ENCODE measurements at places on chromosomes 7 and 10.

- DNase-seq = no peak
These were observed 190.8 kb downstream of the TRIL start for GRCh38 chr7:28767356-28767755.

GRCh38 chr10:119691726-119692125 is 34.1 kb upstream of the INPP5F start:
- no peak for DNase-seq

DNA sequence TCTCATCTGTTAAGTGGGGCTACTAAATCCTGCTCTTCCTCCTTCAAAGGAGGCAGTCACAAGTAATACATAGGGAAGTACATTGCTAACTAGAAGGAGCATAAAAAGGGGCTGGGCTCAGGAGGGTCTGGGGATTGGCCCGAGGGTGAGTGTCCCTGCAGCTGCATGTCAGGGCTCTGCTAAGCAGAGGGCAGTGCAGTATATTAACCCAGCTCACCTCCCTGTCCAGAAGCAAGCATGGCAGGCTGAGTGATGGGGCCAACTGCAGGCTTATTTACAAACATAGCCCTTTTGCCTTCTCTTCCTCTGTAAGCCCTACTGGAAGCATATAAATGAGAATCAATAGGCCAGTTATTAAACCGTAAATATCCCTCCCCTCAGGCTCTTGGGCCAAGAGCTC is 143.2 kb upstream of the PCBD1 start:
- DNase-seq = no peak

GRCh38 chr10:86077271-86077670 is 289.3 kb downstream of the GRID1 start:
- no peak for DNase-seq

- no peak for DNase-seq
These were observed 1226.4 kb downstream of the XPNPEP1 start for GRCh38 chr10:108696792-108697477.

GRCh38 chr7:120920591-120921274 is 29.8 kb upstream of the ING3 start:
- no peak for DNase-seq

GRCh38 chr7:143902332-143902899 is 440 bp upstream of the TCAF1 start:
- DNase-seq = no peak

DNA sequence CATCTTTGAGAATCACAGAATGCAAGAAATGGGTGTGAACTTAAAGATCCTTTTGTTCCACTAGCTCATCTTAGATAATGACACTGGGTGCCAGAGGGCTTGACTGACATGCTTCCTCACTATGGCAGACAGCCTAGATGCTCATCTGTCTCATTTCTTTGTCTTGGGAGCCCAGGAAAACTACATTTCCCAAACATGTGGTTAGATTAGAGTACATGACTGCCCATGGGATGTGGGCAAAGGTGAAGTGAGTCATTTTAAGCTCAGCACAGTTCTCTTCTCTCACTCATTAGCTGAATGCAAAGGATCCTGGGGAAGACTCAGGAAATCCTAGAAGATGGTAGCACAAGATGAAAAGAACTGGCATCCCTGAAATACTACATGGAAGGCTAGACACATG is 32.5 kb upstream of the TBX20 start:
- DNase-seq = no peak

- no peak for DNase-seq
These were observed 845 bp downstream of the CCDC172 start for GRCh38 chr10:116324951-116325635.

DNA sequence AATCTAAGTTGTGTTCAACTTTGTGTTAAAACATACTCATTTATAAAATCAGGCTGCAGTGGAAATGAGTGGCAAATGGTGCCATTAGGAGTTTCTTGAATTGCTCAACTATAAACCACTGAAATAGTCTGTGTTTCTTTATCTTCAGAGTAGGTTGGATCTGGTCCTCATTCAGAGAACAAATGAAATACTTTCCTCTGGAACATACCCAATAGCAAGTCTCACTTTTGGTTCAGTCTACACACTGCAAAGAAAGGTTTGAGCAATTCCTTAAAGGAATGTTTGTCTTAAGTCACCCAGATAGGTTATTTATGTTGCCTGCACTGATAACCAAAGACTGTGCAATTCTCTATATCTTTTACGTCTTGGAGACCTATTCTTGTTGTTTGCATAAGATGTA is 62.5 kb downstream of the ABCB4 start:
- no peak for DNase-seq

GRCh38 chr7:131623154-131623553 is 66.7 kb upstream of the PODXL start:
- no peak for DNase-seq

DNA sequence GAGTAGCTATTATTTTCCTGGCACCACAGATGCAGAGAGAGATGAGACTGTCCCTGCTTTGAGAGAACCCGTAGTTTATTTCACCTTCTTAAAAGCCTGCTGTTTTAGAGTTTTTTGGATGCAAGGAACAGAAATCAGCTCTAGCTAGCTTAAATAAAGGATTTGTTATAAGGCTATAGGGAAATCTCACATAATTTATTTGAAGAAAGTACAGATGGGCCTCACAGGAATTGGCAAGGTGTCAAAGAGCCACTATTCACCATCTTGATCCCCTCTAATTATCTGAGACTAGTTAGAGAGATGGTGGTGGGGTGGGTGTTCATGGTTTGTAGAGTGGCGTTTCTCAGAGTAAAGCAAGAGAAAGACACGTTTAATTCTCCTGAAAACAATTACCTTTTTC is 7.3 kb downstream of the KMT2E start:
- no peak for DNase-seq

DNA sequence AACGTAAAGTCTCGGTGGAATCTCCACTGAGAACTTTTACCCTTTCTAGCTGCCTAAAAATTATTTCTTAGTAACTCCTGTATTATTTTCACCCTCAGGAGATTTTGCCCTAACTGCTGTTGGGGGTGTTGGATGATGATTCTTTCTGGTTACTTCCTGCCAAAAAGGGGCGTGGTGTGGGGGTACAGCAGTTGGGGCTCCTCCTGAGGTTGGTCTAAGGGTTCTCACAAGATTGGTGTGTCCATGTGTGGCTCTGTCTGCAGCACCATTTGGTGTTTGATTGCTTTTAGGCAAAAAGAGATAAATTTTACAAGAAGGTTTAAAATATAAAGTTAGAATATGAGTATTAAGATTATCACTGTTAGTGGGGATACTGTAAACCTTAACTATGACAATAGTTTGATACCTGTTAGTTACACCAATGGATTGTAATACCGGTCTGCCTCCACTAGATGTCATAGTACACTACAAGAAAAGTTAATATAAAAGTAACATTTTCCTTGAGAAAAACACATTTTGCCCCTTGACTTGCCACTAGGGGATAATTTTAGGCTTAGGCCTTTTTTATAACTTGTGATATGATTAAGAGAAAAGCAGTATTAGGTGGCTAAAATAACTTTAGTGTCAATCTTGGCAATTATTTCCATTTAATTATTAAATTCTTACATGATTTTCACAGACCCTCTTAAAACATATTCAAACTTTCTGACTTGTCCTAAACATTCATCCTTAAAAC is 928.7 kb downstream of the IPMK start:
- no peak for DNase-seq

GRCh38 chr10:97127509-97127908 is 58.2 kb downstream of the SLIT1 start:
- DNase-seq = no peak

GRCh38 chr7:29598613-29599012 is 35.0 kb downstream of the PRR15 start:
- DNase-seq = no peak

GRCh38 chr10:3178042-3178441 is 5.5 kb upstream of the PITRM1 start:
- DNase-seq = no peak

- peak; percentile 54 for DNase-seq
These were observed at the start of gene CFAP70 for GRCh38 chr10:73358331-73359279. TSS of gene CFAP70 (minus strand) at chr10:73358864. CDS start at chr10:73354796, 4,068 bp downstream.
